ENCODE measurements at places on chromosomes 6 and 20. TPM values are rescaled to one million over a fixed set of nuclear protein-coding genes. Genes with fewer than 3 reads are reported as not detected.

- DNase-seq: no peak
Observed at GRCh38 chr6:101344885-101345284, 48.6 kb upstream of the GRIK2 start.

- peak; percentile 74 for DNase-seq
Observed at GRCh38 chr20:63641146-63641791, 12.0 kb downstream of the STMN3 start.

- no peak for DNase-seq
Observed at GRCh38 chr6:48067148-48067712, 43.8 kb downstream of the PTCHD4 start.

DNA sequence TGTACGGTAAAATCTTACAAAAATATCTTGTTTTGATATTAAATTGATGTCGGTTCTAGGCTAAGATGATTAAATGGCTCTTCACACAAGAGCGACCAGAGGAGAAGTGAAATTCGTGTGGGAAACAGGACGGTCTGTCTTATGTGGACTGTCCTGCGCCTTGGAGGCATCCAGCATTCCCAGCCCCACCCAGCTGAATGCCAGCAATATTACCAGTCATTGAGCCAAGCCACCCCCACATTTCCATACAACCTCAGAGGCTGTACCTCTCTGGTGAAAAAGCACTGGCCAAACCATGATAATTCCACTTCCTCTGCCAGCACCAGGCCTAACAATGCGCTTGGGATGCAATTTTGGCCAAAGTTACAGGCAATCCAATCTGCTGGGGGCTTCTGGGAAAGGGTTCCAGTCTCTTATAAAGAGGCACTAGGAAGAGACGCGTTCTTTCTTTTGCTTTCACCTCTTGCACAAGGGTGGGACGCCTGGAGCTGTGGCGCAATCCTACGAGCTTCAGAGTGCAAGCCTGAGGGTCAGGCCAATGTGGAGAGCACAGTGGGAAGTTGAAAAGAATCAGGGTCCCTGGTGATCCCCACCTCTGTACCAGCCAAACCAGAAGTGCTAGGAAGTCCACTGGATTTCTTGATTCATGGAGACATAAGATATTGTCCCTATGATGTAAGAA is 213.1 kb downstream of the PREX1 start:
- DNase-seq: no peak

Gene GOPC
- 23.9 TPM for total RNA-seq

All from activated CD4-positive, alpha-beta memory T cell treated with anti-CD3 and anti-CD28 coated beads, Interleukin-2, amount 10 ng/mL, durations not matched to agents 7 days and 5 days (primary cell).